T-helper 1 cell treated with Interleukin-12 subunit alpha and Interleukin-12 subunit beta and Interleukin-4 antibody, amounts not matched to agents 30 ng/mL and 1 ng/mL, for 36 hours (primary cell): ENCODE measurements at places on chromosomes 6 and 20. TPM values are rescaled to one million over a fixed set of nuclear protein-coding genes. Genes with fewer than 3 reads are reported as not detected.

The BMP2 gene
- total RNA-seq = not detected in 2 replicates

The SLCO4A1 gene
- 41.0 and 41.6 TPM in 2 replicates for total RNA-seq

The CNR1 gene
- total RNA-seq = not detected in 2 replicates

The LPA gene
- 0.02 TPM in 1 of 2 replicates, not detected in the other for total RNA-seq

The SLC22A7 gene
- not detected in 2 replicates for total RNA-seq

The GPR6 gene
- not detected in 2 replicates for total RNA-seq

The WFDC12 gene
- total RNA-seq = not detected in 2 replicates

The ZKSCAN3 gene
- total RNA-seq = 4.2 and 5.0 TPM in 2 replicates

The SMIM28 gene
- total RNA-seq = not detected in 2 replicates

The COL10A1 gene
- not detected in 2 replicates for total RNA-seq

The SOBP gene
- total RNA-seq = 0.20 and 0.27 TPM in 2 replicates

The C6orf118 gene
- total RNA-seq = not detected in 2 replicates

The MOCS1 gene
- total RNA-seq = 0.37 TPM in 1 of 2 replicates, not detected in the other

The COL12A1 gene
- not detected in 2 replicates for total RNA-seq

The NHSL1 gene
- total RNA-seq = 1.2 TPM in 2 replicates

The BIRC7 gene
- not detected in 2 replicates for total RNA-seq

The MCHR2 gene
- not detected in 2 replicates for total RNA-seq

The ZSCAN26 gene
- total RNA-seq = 9.6 and 9.9 TPM in 2 replicates
